ENCODE measurements at places on chromosomes 5 and 9.

- no peak for DNase-seq
These were observed 686 bp upstream of the COL27A1 start for GRCh38 chr9:114154600-114155102.

- DNase-seq, result no peak
These were observed 65.7 kb downstream of the ZDHHC21 start for GRCh38 chr9:14627513-14627912.

DNA sequence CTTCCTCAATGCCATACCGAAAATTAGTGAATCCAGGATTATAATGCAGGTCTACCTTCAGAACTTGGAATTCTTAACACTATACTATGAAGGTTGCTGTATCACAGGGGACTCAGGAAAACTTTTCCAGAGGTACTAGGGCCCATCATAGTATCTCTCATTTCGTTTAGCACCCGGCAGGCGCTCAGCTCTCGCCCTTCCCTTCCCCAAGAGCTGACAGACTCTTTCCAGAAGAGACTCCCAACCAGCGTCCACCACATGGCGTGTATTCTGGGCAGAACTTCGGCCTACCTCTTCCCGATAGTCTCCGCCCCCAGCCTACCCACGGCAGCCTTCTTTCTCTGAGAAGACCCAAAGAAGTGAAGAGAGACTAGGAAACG lies 271 bp downstream of the NOL8 start:
- no peak for DNase-seq

DNA sequence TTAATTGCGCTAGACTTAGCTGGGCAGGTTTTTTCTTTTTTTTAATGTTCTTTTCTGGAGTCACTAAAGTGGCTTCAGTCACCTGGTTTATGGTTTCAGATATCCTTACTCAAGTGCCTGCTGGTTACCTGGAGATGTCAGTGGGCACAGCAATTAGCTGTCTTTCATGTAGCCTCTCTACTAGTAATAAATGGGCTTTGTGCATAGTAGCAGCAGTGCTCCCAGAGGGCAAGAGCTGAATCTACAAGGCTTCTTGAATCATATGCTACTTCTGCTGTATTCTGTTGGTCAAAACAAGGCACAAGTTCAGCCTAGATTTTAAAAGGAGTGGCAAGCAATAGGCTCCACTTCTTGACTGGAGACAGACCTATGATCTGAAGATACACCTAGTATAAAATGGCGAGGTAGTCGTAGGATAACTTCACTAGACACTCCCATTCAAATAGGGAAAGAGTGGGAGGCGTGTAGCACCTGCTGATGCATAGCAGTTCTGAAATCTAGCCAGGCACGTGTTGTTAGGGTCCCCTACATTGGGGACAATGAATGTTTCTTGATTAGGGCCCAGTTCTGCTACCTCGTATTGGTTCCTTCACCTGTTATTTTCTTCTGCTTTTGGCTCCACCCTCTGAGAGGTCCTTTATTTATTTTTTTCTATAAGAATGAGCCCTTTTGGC lies 7.0 kb downstream of the SCAMP1 start:
- DNase-seq, result no peak

GRCh38 chr5:143682246-143682905 lies 129.6 kb upstream of the HMHB1 start:
- DNase-seq, result no peak

DNA sequence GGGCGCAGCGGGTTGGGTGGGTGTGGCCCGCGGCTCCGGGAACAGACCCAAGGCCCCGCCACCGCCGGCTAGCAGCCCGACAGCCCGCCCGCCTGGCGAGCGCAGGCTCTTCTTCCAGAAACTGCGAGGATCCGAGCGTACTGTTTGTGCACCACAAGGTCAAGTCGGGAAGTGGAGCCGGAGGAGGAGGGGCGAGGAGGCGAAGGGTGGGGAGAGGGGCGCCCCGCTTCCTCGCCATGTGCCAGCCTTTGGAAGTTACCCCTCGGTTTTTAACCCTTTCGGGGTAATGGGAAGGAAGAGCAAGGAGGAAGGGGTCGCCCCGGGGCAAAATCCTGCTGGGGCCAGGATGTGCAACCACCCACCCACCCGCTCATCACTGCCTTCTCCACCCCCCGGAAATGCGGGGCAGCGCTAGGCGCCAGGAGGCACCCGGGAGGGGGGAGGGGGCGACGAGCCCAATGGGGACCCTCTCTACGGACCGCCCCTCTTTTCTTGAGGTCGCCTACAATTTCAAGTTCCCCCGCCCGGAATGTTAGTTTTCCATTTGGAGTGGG lies 1.1 kb upstream of the JADE2 start:
- peak; percentile 90 for DNase-seq

- no peak for DNase-seq
These were observed 89.2 kb downstream of the MVB12B start for GRCh38 chr9:126415741-126416370.
